ENCODE measurements at places on chromosomes 2 and 18.

GRCh38 chr2:70779491-70779890 is 11.0 kb downstream of the FIGLA start:
- DNase-seq: no peak

GRCh38 chr18:10040287-10041011 is 126.6 kb downstream of the VAPA start:
- DNase-seq: no peak

DNA sequence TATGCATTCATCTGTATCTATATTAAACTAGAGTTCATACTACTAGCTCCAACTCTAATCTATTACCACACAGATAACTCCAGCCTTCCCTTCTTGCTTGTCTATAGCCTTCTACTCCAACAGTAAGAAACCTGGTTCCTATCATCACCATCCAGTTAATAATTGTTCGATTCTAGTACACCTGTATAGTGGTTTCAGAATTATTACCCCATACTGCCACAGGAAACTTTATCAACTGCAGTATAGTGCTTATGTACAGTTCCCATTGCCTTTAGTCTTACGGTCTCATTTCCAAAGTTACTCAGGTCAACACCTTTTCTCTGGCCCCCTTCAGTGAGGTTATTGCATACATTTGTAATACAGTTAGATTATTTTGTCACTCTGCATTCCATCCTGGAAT is 14.5 kb downstream of the METTL8 start:
- no peak for DNase-seq

DNA sequence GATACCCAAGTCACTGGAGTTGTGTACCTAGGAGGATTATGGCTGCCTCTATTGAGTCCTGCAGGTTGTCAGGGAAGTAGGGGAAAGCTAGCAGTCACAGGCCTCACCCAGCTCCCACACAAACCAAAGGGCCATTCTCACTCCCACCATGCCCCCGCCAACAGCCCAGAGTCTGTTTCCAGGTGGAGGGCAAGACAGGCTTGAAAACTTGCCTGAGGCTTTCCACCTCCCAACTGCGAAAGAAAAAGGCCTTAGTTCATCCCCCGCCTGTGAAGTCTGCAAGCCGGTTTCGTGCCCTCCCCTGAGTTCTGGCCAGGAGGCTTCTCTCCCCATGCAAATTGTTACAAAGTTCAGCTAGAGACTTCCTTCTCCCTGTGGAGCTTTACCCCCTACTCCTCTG is 270.3 kb downstream of the TXNL1 start:
- DNase-seq: no peak

GRCh38 chr18:55353806-55354205 is 234.2 kb downstream of the TCF4 start:
- no peak for DNase-seq

DNA sequence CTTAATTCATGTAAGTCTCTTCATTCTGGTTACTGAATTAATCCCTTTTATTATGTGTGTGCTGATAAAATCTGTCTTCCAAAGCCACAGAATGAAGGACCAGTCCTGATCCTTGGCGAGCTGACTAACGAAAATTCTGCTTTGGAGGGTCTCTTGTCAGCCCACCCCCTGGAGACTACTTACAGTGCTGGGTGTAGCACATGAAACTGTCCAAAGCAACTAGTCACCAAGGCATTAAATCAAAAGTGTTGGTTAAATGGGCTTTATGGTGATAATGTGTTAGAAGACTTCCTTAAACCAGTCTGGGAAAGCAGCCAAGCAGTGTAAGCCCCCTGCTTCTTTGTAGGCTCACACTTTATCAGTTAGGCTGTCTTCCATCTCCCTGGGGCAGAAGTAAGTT is 420.2 kb downstream of the SUCLG1 start:
- no peak for DNase-seq

GRCh38 chr18:23932385-23933067 is 82.0 kb upstream of the TTC39C start:
- DNase-seq: no peak

DNA sequence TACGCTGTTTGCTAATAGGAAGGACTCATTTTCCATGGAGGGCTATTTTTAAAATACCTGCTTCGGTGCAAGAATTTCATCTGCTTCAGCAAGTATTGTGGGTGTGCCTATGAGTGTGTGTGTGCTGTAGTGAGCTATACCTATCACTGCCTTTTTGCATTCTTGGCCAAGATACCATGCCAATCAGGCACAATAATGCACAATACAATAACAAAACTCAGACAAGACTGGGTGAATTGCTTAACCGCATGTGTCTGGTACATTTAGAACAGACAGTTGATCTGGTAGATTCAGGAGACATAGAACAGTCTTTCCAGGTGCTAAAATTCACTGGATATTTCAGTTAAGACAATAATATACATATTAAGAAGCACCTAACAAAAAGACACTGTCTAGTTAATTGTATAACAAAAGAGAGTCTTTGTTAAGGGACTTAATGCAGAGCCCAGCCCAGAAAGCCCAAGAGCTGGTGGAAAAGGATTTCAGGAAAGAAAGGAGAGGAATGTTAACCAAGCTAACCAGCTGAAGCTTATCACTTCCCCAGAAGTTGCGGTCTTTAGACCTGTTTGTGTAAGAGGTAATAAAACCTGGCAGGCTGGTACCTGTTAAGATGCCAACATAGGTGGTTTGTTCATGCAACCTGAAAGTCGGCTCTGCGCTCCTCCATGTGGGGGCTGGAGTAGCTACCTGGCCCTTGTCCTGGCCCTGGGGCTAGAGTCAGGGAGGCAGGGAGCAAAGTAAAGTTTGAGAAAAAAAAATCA is 153.3 kb upstream of the RBMS1 start:
- DNase-seq: no peak

DNA sequence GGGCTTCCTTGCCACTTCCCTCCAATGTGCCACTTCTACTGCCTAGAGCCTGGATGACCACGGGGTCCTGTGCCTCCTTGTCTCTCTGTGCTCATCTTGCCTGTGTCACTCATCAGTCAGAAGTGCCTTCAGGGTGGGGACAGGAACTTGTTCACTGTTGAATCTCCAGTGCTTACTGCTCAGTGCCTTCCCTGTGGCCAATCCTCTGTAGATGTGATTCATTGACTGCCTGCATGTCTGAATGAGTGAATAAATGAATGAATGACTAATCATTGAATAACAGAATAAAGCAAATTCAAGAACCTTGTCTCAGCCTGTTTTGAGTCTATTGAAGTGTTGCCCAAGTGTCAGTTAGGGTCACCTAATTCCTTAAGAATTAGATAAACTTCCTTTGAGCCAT is 42.3 kb upstream of the FAM136A start:
- no peak for DNase-seq

- no peak for DNase-seq
Measured at GRCh38 chr2:45888641-45889040, 237.2 kb downstream of the PRKCE start.

Data from stimulated activated CD8-positive, alpha-beta memory T cell treated with anti-CD3 and anti-CD28 coated beads, Interleukin-4, amount 100 ng/mL, for 4 hours (primary cell).